ENCODE measurements at places on chromosomes 6 and 20.

DNA sequence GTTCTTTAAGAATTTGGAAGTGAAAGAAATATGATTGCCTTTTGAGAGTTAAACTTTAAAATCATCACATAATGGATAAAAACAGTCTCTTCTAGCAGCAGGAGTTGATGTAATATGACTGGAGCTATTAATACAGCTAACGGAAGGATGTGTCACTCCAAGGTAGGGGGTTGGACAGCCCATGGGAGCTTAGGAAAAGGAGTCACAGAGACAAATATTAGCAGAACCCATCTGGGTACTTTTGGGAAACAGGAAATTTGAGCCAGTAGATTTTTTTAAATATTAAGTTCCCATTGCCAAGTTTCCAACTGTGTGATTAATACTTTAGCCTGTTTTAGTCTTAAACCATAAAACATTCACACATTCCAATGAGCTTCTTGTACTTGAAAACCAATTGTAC lies 164.7 kb upstream of the RIMS1 start:
- H3K4me3 ChIP-seq: no peak overlapping the region
- H3K36me3 ChIP-seq: no peaks in the 10 kb centered on the region
- no peak overlapping the region for H3K27ac ChIP-seq
- H3K4me1 ChIP-seq: no peaks in the 10 kb centered on the region

DNA sequence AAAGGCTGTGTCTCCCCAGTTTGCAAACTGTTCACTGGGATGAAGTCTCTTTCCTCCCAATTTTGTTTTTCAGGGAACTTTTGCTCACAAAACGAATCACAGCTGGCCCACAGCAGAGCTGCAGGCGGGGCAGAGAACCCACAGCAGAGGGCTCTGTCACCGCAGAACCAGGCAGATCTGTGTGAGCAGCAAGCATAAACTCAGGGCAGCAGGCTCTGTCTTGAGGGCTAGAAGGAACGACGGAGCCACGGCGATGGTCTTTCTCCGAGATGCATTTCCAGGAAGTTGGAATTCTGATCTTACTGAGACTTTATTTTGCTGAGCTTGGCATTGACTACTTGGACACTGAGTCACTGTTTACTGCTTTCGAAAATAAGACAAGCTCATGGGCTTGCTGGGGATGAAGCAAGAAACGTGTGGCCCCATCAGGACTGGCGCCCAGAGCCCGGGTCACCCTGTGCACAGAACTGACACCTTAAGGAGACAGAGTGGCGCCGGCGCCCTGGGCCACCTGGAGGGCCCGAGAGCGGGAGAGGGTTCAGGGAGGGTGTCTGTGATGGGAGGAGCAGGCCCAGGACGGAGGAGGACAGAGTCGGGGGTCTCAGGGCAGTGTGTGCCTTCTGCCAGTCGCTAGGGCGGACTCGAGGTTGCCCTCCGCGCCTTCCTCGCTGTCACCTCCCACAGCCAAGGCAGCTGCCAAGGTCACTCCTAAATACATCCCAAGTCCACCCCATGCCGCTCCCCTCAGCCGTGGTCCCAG lies 106.3 kb upstream of the NXT1 start:
- DNase-seq: no peak
- no peaks in the 10 kb centered on the region for H3K4me1 ChIP-seq
- no peaks in the 10 kb centered on the region for H3K36me3 ChIP-seq
- no peak overlapping the region for H3K27ac ChIP-seq
- H3K4me3 ChIP-seq: no peak overlapping the region
- H3K27me3 ChIP-seq: 0 out of 2 replicates have a peak, but pooled peaks cover 6% of the 10 kb centered on the region

GRCh38 chr6:26478985-26479278 lies 21.2 kb upstream of the BTN1A1 start:
- peaks cover 16% of the 10 kb centered on the region for H3K4me1 ChIP-seq
- no peak overlapping the region for H3K4me3 ChIP-seq
- H3K36me3 ChIP-seq: no peaks in the 10 kb centered on the region
- H3K27ac ChIP-seq: no peak overlapping the region
- no peak for DNase-seq

GRCh38 chr20:62761759-62762131 lies 34.5 kb upstream of the MRGBP start:
- no peak overlapping the region for H3K27ac ChIP-seq
- H3K36me3 ChIP-seq: no peaks in the 10 kb centered on the region
- no peak overlapping the region for H3K4me3 ChIP-seq
- H3K27me3 ChIP-seq: no peaks in the 10 kb centered on the region
- DNase-seq: no peak

DNA sequence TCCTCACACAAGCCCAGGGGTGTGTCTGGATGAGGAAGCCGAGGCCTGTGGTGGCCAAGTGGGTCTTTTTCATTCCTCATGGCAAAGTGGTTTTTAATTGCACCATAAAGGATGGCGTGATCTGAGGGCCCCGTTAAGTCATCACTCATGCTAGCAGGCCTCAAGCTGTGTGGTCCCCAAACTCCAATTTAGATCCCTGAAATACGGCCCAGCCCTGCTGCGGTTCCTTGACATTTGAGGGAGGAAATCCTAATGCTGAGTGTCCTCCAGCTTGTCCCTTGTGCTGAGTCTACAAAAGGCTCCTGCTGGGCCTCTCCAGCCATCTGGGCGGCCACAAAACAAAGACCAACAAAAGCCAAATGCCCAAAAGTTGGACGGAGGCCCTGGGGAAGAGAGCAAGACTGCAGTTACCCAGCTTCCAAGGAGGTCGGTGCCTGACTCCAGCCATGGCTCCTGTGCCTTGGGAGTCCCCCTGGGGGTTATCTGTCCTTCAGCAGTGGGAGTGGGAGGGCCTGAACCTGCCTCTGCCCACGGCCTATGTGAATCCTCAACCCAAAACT lies 162.3 kb upstream of the PDE10A start:
- H3K27ac ChIP-seq: no peak overlapping the region
- no peak for DNase-seq
- H3K4me1 ChIP-seq: no peaks in the 10 kb centered on the region
- no peak overlapping the region for H3K4me3 ChIP-seq

Data from Panc1 (cell line).